Right ventricle myocardium inferior (tissue), 1 donor: ENCODE measurements at places on chromosomes 13 and 19. TPM values are rescaled to one million over a fixed set of nuclear protein-coding genes. Genes with fewer than 3 reads are reported as not detected.

SBNO2 gene
- 14.7 TPM for total RNA-seq

ZNF837 gene
- 0.22 TPM for total RNA-seq

OR7D2 gene
- 0.08 TPM for total RNA-seq

PRR12 gene
- 14.5 TPM for total RNA-seq

ZNF91 gene
- 90.1 TPM for total RNA-seq

DNA sequence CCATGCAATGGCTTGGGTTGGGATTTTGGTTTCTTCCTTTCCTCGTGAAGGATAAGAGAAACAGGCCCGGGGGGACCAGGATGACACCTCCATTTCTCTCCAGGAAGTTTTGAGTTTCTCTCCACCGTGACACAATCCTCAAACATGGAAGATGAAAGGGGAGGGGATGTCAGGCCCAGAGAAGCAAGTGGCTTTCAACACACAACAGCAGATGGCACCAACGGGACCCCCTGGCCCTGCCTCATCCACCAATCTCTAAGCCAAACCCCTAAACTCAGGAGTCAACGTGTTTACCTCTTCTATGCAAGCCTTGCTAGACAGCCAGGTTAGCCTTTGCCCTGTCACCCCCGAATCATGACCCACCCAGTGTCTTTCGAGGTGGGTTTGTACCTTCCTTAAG lies 24.1 kb downstream of the SPC24 start:
- no peak for DNase-seq

DNA sequence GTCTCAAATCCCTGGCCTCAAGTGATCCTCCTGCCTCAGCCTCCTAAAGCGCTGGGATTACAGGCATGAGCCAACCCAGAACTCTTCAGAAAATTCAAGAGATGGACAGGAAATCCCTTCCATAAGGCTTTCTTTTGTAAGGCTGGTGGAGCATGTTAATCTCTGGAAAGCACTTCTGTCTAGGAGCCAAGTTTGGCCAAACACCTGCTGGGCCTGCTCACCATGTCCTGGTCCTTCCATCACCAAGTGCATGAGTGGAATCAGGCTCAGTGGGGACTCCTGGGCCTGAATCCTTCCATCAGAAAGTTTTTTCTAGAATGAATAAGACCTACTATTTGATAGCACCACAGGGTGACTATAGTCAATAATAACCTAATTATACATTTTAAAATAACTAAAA lies 148.0 kb downstream of the DCLK1 start:
- no peak for DNase-seq

DNA sequence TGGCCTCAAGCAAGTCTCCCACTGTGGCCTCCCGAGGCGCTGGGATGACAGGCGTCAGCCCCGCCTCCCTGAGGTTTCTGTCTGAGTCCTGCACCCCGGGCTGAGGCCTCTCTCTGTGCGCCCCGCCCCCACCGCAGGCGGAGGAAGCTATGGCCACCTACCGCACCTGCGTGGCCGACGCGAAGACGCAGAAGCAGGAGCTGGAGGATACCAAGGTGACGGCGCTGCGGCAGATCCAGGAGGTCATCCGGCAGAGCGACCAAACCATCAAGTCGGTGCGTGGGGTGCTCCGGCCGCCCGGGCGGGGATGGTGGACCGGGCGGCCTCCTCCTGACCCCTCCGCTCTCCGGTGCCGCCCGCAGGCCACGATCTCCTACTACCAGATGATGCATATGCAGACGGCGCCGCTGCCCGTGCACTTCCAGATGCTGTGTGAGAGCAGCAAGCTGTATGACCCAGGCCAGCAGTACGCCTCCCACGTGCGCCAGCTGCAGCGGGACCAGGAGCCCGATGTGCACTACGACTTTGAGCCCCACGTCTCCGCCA lies 12.7 kb downstream of the ARHGAP45 start:
- peak; percentile 53 for DNase-seq

- no peak for DNase-seq
Measured at GRCh38 chr13:100146534-100146933, 57.6 kb downstream of the PCCA start.

DNA sequence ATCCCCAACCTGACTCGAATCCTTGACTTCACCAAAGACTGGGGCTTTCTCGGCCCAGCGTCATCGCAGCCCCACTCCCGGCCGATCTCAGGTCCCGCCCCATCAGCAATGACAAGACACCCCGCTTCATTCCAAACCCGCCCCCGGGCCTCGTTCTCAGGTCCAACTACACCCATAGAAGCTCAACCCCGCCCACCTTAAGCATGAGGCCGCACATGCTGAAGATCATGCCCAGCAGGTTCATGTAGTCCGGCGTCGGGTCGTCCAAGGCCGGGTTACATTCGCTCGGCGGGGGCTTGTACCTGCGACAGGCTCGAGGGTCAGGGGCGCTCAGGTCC lies 2.3 kb downstream of the WDR83 start:
- peak; percentile 82 for DNase-seq

DNA sequence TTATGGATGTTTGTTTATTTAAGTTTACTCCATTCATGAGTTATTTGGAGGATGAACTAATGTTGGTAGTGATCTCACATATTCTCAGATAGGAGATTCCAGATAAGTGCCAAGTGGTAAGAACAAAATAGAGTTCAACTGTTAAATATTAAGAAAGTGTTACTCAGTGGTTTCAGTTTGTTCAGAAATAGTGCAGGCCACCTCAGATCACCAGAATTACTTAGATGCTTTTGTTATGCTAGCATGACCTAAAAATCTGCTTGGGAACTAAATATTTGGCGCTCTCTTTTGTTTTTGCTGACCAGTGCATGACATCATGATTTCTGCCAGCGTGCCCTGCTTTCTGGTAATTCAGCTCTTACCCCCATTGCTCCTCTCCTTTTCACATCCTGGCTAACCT lies 15.6 kb downstream of the CLDN10 start:
- no peak for DNase-seq

GRCh38 chr19:49297403-49297802 lies 27.6 kb downstream of the SLC6A16 start:
- no peak for DNase-seq

DNA sequence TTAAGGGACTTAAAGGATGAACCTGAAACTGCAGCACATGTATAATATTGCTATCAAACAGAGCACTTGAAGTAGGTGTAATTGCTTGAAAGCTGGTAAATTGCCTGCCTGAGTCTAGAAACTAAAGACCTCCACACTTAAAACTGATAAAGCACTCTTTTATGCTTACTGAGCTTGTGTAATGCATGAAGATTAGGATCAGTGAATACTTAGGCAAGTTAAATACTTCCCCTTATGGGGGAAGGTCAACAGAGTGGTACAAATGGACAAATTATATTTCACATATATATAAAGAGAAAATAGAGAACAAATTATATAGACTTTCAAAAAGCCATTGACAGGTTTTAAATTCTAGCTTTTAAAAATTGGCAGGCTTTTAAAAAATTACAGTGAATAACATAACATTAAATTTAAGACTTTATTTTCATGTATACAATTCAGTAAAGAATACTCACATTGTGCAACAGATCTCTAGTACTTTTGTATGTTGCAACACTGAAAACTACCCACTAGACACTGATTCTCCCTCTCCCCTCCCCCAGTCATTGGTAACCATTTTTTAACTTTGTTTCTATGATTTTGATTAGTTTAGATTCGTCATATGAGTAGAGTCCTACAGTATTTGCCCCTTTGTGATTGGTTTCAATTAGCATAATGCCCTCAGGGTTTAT lies 23.9 kb downstream of the PIBF1 start:
- no peak for DNase-seq

DNA sequence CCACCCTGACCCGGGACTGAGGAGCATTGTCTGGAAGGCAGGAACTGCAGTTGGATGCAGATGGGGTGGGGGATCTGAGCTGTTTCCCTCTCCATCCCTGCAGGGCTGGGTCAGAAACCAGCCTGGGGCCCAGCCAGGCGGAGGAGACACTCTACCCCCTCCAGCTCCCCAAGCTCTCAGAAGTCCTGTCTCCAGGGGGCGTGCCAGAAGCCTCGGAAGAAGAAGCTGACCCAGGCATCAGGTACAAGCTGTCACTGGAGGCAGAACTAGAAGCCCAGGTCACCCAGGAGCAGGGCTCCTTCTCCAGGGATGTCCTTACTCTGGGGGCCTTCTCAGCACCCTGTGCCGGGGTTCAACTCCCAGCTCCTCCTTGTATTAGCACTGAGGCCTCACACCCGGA lies 15.5 kb downstream of the SIX5 start:
- no peak for DNase-seq

DNA sequence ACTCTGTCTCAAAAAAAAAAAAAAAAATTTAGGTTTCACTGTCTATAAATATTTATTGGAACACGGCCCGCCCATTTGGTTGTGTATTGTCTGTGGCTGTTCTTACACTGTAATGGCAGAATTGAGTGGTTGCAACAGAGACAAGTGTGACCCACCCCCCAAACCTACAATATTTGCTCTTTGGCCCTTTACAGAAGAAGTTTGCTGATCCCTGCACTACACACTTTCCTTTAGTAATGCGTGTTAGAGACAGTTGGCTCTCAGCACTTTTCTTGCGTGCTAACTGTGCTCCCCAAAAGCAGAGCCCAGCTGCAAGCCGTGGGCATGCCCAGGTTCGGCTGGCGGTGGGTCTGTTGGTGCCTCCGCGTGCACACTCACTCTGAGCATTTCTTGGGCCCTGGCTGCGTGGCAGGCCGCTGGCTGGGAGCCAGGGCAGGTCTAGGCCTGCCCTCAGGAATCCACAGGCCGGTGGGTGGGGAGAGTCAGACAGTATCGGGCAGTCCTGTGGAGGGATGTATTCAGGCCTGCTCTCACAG lies 72.6 kb downstream of the SIPA1L3 start:
- no peak for DNase-seq

DNA sequence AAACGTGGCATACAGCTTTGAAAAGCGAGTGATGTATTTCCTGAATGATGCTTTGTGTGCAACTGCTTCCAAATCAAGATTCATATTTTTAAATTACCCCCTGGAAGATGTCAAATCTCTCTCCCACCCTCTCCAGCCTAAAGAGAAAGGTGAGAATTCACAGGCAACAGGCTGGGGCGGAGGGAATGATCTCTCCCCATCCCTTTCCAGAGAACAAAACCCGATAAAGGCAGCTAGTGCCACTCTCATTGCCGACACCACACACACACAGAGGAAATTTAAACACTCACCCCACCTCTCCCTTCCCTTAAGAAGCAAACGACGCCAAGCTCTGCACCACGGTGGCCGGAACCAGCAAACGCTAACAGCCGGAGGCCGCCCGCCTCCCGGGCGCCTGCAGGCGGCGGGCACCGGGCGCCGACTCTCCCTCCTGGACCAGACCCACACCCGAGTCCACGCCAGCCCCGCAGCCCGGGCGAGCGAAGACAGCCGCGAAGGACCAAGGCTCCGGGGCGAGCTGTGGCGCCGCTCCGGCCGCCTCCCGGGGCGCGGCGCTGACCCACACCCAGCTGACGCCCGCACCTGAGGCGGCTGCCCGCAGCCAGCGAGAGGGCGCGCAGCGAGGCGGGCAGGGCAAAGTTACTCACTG lies 477 bp downstream of the LNX2 start:
- DNase-seq = peak; percentile 83

GRCh38 chr19:21430675-21431074 lies 33.7 kb downstream of the ZNF493 start:
- DNase-seq = no peak

DNA sequence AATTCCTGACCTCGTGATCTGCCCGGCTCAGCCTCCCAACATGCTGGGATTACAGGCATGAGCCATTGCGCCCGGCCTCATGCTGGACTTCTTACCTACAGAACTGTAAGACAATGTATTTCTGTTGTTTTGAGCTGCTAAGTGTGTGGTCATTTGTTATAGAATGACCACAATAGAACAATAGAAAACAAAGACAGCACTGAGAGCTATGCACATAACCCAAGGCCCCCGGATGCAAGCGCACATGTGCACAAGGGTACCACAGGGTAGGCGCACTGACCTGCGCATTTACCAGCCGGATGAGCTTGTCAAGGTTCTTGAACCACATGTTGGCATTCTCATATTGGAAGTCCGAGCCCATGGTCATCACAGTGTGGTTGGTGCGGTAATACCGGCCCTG lies 5.6 kb downstream of the MAN2B1 start:
- DNase-seq = peak; percentile 16
